ENCODE measurements at places on chromosomes 3 and 15.

- no peak for DNase-seq
These were observed 340.6 kb downstream of the KCNH8 start for GRCh38 chr3:19488939-19489338.

DNA sequence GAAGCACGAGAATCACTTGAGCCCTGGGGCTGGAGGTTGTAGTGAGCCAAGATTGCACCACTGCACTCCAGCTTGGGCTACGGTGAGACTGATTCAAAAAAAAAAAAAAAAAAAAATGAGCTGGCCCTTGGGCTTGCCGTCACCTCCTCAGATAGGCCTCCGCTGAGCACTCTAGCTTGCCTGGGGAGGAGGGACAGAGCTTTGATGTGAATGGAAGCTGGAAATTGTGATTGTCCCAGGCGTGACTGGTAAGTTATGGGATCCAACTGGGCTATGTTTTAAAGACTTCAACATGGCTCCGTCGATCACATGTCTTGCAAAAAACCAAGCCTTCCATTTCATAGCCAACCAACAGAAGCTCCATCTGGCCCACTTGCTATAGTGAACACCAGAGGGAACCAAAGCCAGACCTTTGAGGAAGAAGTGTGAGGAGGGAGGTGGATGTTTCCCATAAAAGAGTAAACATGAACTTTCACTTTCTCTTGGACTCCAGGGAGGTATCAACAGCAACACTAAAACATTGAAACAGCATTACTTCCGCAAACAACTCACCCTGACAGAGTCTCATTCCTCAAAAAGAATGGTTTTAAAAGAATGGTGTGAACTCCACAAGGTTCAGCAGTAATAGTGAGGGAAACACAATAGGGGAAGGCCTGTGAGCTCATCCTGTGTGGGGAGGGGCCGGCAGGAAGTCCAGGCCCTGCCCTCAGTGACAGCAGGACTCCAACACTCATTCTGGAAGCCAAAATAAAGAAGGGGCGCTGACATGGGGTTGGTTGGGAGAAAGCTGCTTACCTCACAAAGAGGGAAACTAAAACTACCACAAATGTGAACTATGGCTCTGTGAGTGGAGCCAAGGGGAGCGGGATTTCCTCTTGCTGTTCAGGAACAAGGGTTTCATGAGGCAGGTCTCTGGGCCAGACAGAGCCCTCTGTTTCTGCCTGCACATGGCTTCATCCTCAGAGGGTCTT lies 59.2 kb upstream of the IL12A start:
- DNase-seq, result peak; percentile 96

- DNase-seq, result no peak
These were observed 411.5 kb downstream of the RAP2B start for GRCh38 chr3:153573481-153573880.

- no peak for DNase-seq
These were observed 722 bp downstream of the CACNA1D start for GRCh38 chr3:53495146-53495519.
